GDM1 (cell line): ENCODE measurements at places on chromosomes 16 and 17.

GRCh38 chr16:24685539-24686432 lies 43.7 kb upstream of the TNRC6A start:
- no peak for DNase-seq

DNA sequence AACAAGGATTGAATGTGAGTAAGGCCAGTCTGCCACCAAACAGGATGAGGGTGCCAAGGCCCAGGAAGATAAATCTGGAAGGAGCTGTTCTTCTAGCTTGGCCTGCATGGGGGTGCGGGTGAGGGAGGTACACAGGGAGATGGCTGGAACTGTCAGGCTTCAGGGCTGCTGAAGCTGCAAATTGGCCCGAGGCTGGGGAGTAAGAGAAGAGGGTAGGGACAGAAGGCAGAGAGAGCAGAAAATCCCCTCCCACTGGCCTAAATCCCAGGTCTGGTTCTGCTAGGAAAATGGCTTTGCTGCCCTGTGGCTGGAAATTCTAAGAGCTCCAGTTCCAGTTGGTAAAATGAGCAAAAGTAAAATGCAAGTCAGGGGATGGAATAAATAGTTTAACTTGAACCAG lies 87.9 kb downstream of the CCDC182 start:
- DNase-seq = no peak

- DNase-seq = no peak
These were observed 296.9 kb downstream of the ZFHX3 start for GRCh38 chr16:72751076-72751475.

DNA sequence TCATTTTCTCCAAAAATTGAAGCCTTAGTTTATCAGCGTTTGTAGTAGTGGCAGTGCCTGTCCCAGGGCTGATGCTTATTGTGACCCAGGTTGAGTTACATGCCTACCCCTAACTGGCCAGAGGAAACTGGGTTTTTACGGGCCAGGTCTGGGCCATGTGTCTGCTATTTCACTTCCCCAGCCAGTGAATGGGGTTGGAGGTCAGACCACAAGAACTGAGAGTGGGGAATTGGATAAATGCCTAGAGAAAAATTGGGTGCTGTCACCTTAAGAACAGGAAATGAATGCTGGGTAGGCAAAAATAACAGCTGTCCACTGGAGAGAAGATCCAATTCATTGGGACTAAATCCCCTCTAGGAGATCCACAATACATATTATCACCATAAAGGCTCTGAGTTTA lies 5.2 kb downstream of the ADPRM start:
- peak; percentile 2 for DNase-seq

- DNase-seq = no peak
These were observed 78.4 kb downstream of the SOX9 start for GRCh38 chr17:72199256-72199655.

GRCh38 chr17:38789185-38789584 lies 10.2 kb downstream of the PIP4K2B start:
- DNase-seq = no peak

- peak; percentile 6 for DNase-seq
These were observed 4.7 kb upstream of the IGSF6 start for GRCh38 chr16:21656795-21657768.

GRCh38 chr17:2693561-2694380 lies 17.8 kb downstream of the CLUH start:
- DNase-seq = no peak

- peak; percentile 64 for DNase-seq
These were observed 152.7 kb downstream of the RAB11FIP4 start for GRCh38 chr17:31544186-31544585.

GRCh38 chr16:57637424-57637823 lies 9.0 kb downstream of the ADGRG1 start:
- DNase-seq = no peak

GRCh38 chr16:17476414-17477259 lies 5.9 kb upstream of the XYLT1 start:
- DNase-seq = peak; percentile 57

DNA sequence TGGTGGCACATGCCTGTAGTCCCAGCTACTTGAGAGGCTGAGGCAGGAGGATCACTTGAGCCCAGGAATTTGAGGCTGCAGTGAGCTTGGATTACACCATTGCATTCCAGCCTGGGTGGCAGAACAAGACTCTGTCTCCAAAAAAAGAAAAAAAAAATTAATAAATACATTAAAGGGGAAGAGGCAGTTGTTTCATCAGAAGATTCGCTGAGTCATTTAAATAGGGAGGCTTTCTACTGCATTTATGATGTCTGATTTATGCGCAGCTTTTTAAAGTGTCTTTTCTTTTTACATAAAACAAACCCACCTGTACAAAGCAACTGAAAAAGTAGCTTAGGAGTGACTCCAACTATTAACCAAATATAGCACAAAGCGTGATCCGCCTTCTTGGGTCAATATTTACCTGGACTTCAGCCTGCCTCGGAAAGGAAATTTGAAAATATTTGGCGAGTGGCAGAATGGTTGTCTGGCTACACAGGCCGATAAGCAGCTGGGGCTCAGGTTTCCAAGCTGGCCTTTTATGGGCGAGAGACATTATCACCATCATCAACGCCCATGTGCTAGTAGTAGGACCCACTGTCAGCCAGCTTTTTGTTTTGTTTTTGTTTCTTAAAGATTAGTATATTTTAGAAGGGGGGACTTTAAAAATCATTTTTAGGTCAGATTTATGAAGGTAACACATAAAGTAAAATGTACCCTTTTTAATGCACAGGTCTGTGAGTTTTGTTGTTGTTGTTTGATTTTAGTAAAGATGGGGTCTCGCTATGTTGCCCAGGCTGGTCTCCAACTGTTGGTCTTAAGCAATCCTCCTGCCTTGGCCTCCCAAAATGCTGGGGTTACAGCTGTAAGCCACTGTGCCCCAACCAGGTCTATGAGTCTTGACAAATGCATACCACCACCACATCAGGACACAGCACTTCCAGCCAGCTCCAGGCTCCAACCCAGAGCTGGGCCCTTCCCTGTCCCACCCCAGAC lies 42.5 kb upstream of the RASD1 start:
- DNase-seq = no peak

- DNase-seq = no peak
These were observed 26.0 kb upstream of the SPPL2C start for GRCh38 chr17:45818699-45819098.

DNA sequence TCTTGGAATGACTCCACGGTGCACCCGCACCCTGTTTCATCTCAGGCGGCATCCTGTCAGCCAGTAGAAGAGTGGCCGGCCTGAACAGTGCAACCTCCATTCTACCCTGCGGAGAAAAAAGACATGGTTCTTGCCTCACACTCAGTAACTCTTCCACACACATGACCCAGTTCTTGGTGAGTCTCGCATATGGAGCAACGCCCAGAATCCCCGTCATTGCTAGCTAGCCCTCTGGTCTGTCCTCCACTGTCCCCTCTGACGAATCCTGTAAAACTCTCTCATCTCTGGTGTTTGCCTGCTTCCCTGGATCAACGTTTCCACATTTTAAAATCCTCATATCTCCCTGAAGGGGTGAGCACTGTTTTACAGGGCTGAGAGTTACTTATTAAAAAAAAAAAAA lies 4.2 kb upstream of the RDM1 start:
- no peak for DNase-seq

GRCh38 chr17:71111460-71111859 lies 942.1 kb downstream of the KCNJ2 start:
- no peak for DNase-seq

- no peak for DNase-seq
These were observed 3.7 kb downstream of the CD300C start for GRCh38 chr17:74542166-74542565.

DNA sequence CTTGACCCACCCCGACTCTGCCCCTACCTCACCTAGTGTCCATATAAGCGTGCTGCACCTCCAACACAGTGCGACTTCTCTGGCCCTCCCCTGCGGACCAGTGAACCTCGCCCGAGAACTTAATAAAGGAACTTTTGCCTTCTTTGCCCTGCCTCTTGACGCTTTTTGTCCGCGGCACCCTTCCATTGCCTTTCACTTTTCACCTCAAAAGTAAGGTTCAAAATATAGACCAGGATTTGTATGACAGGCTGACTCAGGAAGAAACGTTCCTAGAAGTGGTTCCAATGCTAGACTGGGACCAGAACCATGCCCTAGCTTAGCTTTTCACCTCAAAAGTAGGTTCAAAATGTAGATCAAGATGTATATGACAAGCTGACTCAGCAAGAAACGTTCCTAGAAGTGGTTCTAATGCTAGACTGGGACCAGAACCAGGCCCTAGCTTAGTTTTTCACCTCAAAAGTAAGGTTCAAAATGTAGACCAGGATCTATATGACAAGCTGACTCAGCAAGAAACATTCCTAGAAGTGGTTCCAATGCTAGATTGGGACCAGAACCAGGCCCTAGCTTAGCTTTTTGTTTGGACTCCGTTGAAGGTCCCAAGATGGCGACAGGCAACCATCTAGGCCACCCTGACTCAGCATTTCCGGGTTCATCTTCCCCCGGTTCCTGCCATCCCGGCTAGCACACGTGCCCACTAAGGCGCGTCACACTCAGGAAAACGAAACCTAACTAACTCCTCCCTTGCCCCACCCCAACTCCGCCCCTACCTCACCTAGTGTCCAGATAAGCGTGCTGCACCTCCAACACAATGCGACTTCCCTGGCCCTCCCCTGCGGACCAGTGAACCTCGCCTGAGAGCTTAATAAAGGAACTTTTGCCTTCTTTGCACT lies 51.0 kb upstream of the TMEM97 start:
- DNase-seq = no peak

- no peak for DNase-seq
These were observed 948 bp downstream of the UTP18 start for GRCh38 chr17:51261024-51261963.

- no peak for DNase-seq
These were observed 314.7 kb downstream of the CDH8 start for GRCh38 chr16:61721544-61721943.

DNA sequence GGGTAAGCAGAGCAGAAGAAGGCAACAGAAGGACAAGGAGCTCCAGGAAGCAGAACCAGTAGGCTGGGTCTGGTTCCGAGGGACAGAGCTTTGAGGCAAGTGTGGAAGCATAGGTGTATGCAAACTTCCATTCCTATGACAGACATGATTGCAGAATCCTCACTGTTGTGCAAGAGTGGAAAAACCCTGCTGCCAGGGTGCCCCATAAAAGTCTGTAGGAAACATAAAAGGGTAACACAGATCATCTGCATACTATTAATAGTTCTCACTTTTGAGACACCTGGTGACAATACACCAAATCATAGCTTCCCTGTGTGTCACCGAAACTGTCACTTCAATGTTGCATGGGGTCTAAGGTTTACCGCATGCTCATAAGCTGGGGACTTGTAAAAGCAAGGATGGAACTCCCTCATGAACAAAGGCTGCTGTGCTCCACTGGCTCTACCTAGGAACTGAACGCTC lies 39.7 kb downstream of the ARHGAP17 start:
- no peak for DNase-seq

DNA sequence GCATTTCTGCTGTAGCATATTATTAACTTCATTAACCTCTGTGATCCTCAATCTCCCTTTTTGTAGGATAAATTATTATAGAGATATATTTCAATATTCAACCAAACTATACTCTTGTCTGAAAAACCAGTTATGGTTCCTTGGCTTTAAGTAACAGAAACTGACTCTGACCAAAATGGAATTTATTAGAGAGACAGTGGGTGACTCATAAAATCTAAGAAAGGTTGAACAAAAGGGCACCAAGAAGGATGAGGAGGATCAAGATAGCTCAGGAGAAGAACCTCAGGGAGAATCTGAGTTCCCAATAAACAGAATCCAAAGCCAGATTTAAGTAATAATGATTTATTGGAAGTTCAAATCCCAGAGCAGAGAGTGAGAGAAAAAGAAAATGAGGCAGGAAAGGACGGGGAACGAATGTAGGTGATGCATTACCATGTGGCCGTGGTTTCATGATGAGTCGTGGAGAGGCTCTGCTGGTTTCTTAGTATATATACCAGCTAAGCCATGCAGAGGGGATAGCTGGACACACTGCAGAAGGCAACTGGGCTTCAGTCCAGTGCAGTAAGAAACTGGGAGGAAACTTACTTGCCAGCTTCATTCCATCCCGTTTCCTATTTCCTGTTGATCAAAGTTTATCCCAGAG lies 151.5 kb upstream of the GOT2 start:
- DNase-seq = no peak

DNA sequence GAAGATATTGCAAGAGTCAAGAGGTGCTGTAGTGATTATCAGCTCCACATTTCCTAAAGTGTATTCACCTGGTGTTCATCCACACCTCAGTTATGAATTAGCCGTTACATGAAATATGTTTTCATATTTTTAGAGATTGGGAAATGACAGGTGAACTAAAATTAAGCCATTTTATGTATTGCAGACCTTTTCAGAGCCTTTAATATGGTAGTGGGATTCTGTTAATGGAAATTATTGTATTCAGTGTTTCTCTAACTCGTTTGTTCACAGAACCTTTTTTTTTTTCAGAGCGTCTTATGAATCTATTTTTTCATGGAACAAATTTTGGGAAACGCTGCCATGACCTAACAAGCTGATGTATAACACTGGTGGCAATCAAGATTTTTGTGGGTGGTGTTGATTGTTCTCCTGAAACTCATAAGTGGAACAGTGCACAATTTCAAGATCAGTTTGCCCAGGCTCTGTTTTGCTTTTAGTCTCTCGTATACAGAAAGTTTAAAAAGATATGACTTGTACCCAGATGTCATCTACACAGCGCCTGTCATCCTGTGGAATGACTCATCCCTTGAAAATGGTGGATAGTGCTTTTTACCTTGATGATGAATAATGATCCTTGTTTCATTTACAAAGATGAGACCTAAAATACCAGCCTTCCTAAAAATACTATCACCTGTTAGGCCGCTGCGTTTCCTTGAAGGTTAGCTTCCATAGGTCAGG lies 88.8 kb downstream of the ARHGAP44 start:
- no peak for DNase-seq

DNA sequence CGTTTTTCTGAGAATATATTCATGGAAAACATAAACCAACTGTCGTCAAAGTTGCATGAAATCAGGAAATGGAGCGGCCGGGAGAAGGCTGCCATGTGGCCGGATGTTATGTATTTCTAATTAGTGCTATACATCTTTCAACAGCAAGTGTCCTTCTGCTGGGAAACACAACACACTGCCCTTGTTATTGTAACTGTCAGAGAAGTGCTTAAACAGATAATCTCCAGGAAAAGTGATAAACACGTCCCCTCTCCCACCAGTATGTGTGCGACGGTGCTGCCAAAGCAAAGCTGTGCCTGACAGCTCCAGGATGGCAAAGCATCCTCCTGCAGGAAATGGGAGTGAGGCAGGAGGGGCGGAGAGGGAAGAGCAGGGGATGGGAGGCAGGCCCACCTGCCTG lies 111.8 kb downstream of the SMG6 start:
- no peak for DNase-seq

GRCh38 chr16:49084628-49085390 lies 196.8 kb downstream of the CBLN1 start:
- DNase-seq = no peak

DNA sequence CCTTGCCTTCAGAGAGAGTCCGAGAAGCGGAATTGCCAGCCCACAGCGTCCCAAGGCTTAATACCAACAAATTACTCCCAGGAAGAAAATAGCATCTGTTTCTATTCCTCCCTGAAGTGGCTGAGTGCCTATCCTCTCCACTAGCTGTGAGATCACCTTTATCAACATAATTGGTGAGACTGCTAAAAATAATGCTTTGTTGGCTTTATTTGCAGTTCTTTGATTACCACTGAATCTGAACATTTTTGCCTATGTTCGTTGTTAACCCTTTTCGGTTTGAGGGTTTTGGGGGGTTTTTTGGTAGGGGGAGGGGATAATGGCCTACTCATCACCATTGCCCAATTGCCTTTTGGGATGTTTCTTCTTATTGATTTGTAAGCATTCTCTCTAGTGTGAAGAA lies 31.0 kb downstream of the MMP15 start:
- DNase-seq = no peak
